ENCODE measurements at places on chromosomes 3 and 15.

- DNase-seq, result no peak
These were observed 10.3 kb downstream of the PIK3CA start for GRCh38 chr3:179158336-179159039.

DNA sequence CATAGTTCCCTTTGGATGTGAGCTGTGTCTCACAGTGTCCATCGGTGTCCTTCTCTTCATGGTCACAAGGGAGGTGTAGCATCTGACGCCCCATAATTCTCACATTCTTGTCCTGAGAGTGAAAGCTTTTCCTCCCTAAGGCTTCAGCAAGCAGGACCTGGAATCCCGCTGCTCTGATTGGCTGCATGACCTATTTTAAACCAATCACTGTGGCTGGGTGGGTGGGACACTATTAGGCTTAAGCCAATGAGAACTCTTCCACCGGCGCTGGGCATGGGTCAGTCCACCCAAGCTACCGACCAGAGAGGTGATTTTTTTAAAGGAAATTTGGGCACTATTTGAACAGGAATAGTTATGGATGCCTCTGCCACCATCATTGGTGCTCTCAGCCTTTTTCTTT lies 385.9 kb downstream of the MFSD1 start:
- no peak for DNase-seq

DNA sequence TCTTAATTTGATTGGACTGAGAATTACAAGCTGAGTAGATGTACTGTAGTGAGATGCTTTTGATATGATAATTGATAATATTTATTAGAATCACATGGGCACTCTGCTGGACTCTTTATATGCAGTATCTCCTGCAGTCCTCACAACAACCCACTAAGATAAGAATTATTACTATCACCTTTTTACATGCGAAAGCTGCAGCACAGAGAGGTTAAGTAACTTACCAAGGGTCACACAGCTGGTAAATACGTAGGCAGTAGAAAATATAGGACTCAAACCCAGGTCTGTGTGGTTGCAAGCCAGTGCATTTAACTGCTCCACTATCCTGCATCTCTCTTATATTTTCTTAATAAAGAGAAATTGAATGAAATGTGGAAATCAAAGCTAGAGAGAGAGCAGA lies 392.8 kb upstream of the RORA start:
- DNase-seq, result no peak

GRCh38 chr3:161386991-161387770 lies 15.9 kb upstream of the SPTSSB start:
- DNase-seq, result no peak

- no peak for DNase-seq
These were observed 13.6 kb upstream of the CNBP start for GRCh38 chr3:129197321-129197720.

DNA sequence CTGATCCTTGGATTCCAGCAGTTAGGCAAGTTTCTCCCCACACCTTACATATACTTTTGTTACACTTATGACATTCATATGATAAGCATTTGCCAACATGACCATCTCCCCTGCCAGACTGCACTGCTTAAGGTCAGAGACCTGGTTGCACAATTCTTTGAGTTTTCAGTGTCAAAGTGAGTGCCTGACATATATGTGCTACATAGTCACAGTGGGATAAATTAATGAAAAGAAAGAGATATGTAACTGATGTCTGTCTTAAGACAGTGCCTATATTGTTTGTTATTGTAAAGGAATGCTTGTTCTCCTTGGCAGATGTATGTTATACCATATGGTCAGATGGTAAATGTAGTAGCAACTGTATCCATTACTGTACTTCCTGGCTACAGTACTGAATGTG lies 3.5 kb upstream of the DCUN1D1 start:
- DNase-seq, result no peak

GRCh38 chr3:31377045-31377642 lies 155.6 kb upstream of the STT3B start:
- no peak for DNase-seq

DNA sequence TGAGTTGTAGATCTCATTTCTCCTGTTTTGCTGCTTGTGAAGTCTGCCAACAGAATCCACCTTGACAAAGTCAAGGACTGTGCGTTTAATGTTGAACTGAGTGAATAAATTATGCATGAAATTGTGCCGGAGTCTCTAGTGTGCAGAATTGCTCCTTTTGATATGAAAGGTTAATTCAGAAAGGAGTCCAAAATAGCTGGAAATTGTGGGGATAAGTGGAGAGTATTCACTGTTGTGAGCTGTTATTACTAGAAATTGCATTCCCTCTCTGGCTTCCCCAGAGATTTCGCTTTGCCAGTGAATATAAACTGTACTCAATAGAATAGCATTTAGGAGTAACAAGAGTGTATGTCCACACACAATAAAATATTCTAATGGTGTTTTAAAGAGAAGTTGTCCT lies 43.1 kb downstream of the SAMMSON start:
- no peak for DNase-seq

- DNase-seq, result no peak
These were observed 164.6 kb downstream of the DPH6 start for GRCh38 chr15:35381328-35381727.

DNA sequence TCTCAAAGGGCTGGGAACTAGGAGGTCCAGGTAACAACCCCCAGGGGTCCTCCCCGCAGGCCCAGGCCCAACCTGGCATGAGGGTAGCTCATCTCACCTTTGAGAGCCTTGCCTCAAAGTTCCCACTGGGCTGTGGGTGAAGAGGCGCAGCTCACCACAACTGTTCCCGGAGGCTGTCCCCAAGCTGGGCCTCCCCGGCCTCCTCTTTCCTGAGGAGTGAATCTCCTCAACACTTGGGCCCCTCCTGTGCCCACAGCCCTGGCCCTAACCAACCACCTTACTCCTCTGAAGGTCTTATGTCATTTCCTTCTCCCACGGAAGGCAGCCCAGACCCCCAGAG lies 27.5 kb upstream of the CORO2B start:
- no peak for DNase-seq

DNA sequence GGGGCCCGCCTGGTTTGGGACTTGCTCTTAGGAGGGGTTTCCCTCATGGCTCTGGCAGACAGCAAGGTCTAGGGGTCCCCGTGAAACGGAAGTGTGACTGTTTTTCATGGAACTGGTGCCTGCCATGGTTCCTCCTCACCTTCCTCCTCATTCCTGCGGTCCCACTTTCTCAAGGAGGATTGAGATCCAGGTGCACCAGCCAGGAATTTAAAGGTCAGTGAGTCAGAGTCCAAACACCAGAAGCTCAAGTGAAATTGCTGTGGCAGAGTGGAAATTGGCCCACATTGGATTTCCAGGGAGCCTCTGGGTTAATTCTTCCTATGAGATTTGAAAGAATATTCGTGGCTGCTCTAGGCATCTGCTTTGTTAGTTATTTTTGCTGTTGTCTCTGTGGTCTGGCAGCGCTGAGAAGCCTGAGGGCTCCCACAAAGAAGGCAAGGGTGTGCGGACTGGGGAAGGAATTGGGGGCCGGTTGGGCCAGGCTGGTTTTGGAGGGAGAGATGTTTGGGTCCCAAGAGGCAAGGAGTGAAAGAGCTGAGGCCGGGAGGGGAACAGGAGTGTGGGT lies 60.4 kb upstream of the TNFAIP8L3 start:
- DNase-seq, result no peak

- no peak for DNase-seq
These were observed 26.9 kb downstream of the ABTB1 start for GRCh38 chr3:127699416-127700300.

DNA sequence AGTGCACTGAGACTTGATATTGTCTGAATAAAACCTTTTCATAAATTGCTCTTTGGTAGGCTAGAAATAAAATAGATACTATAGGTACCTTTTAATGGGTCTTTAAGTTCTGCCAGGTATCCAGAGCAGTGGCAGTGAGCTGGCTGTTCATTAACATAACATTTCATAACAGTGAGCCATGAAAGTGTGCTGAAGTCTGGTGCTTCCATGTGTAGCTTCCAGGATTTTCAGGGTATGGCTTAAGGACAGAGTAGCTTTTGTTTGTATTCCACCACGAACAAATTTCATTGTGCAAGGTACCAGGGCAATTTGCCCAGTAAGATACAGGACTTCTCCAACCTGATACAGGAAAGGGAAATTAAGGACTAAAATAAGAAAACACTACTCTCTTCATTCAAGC lies 124.7 kb upstream of the NANOGP8 start:
- no peak for DNase-seq

GRCh38 chr3:186180151-186180550 lies 71.3 kb upstream of the ETV5 start:
- no peak for DNase-seq

GRCh38 chr3:147030274-147030673 lies 376.1 kb downstream of the ZIC4 start:
- no peak for DNase-seq

GRCh38 chr3:115513416-115513800 lies 109.9 kb upstream of the GAP43 start:
- no peak for DNase-seq

DNA sequence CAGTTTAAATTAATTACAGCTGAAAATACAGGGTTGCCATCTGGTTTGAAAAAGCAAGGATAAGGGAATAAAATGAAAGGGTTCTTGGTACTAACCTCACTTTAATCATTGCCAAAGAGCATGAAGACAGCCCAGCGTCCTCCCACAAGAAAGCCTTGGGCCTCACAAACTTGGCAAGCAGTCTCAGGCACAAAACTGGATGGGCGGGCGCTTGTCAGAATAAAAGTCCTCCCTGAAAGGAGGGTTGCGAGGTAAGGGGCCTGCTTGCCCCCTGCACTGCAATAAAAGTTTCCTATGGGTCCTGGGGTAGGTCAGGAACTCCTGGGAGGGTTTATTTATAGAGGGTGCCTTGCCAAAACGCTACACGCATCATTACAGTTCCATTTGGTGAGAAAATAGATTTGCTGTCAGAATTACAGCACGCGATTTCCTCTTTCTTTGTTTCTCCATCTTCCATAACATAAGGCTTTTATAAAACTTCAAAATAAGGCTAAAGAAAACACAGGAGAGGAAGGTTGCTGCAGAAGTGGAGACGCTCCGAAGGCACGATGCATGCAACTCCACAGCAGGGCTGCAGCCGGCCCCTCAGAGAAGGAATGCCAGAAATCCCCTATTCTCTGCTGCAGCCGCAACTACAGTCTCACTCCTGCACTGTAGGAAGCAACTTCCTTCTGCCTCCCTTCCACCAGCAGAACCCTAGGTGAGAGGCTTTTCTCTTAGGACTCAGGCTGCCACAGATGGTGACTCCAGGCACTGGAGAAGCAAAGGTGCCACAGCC lies 61.3 kb downstream of the VGLL4 start:
- DNase-seq, result no peak

GRCh38 chr15:74337607-74338211 lies 29.7 kb downstream of the CYP11A1 start:
- DNase-seq, result no peak

DNA sequence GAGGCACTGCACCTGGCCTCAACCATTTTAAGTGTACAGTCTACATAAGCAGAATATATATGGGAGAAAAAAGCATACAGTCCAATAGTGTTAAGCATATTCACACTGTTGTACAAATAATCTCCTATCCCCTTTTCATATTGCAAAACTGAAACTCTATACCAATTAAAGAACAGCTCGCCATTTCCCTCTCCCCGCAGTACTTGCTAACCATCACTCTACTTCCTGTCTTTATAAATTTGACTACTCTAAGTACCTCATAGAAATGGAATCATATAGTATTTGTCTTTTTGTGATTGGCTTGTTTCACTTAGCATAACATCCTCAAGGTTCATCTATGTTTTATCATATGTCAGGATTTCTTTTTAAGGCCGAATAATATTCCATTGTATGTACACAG lies 21.6 kb upstream of the TASOR start:
- no peak for DNase-seq

DNA sequence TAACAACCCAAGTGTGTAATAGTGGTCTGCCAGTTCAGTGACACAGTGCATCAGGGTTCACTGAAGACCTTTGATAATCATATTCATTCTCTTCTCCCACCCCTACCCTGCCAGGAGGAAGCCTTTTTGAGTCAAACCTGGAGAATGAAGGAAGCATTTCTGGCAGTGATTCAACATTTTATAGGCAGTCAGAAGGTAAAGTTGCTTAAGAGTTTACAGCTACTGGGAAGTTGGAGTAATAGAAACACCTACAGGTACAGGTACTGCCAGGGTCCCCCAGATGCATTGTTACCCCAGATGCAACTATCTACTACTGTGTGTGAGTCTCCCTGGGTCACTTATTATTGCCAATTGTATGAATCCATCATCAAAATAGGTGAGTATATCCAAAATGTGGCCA lies 146.9 kb upstream of the EIF1B start:
- no peak for DNase-seq

GRCh38 chr3:154018100-154018696 lies 103.0 kb upstream of the ARHGEF26 start:
- peak; percentile 1 for DNase-seq

Measured in activated T-cell treated with anti-CD3 and anti-CD28 coated beads for 1 hour (primary cell).